ENCODE measurements at places on chromosomes 4 and X. TPM values are rescaled to one million over a fixed set of nuclear protein-coding genes. Genes with fewer than 3 reads are reported as not detected.

TMEM271 gene
- not detected for total RNA-seq

ARMCX6 gene
- total RNA-seq: 30.3 TPM

GRID2 gene
- total RNA-seq: under 0.01 TPM

TBX22 gene
- not detected for total RNA-seq

IL2RG gene
- not detected for total RNA-seq

RPS6KA6 gene
- total RNA-seq: 4.0 TPM

FHDC1 gene
- total RNA-seq: 0.65 TPM

DDX53 gene
- not detected for total RNA-seq

SPANXA2 gene
- total RNA-seq: not detected

COL25A1 gene
- 4.1 TPM for total RNA-seq

GSX2 gene
- total RNA-seq: not detected

ARMCX4 gene
- 7.5 TPM for total RNA-seq

MAGEB2 gene
- not detected for total RNA-seq

DCLK2 gene
- total RNA-seq: 10.9 TPM

HS6ST2 gene
- 0.16 TPM for total RNA-seq

GBA3 gene
- total RNA-seq: not detected

PDGFRA gene
- total RNA-seq: 519 TPM

RAB33A gene
- 0.49 TPM for total RNA-seq

P2RY10 gene
- total RNA-seq: not detected

EFHC2 gene
- total RNA-seq: 1.5 TPM

MAGEB6B gene
- total RNA-seq: not detected

CITED1 gene
- total RNA-seq: 0.97 TPM

CSAG3 gene
- total RNA-seq: not detected

TIMM8A gene
- 2.7 TPM for total RNA-seq

SYNPO2 gene
- 68.6 TPM for total RNA-seq

CENPVL2 gene
- total RNA-seq: not detected

CFAP299 gene
- 1.6 TPM for total RNA-seq

UCHL1 gene
- 241 TPM for total RNA-seq

NPFFR2 gene
- total RNA-seq: not detected

KCNIP4 gene
- total RNA-seq: not detected

CT45A1 gene
- not detected for total RNA-seq

FHIP1A gene
- 0.85 TPM for total RNA-seq

AMBN gene
- not detected for total RNA-seq

CCKAR gene
- not detected for total RNA-seq

POU3F4 gene
- not detected for total RNA-seq

ABCG2 gene
- 0.49 TPM for total RNA-seq

TENT5D gene
- total RNA-seq: not detected

SPON2 gene
- total RNA-seq: 238 TPM

PABPC1L2A gene
- total RNA-seq: not detected

SLC9B1 gene
- 0.61 TPM for total RNA-seq

GUCY1B1 gene
- 5.5 TPM for total RNA-seq

ATP1B4 gene
- total RNA-seq: not detected

LPAR4 gene
- 4.7 TPM for total RNA-seq

FAM9B gene
- not detected for total RNA-seq

CNKSR2 gene
- 4.3 TPM for total RNA-seq

MAGEB1 gene
- not detected for total RNA-seq

BRS3 gene
- not detected for total RNA-seq

STOX2 gene
- total RNA-seq: 0.49 TPM

AFF2 gene
- total RNA-seq: 0.97 TPM

Measured in hair follicle dermal papilla cell (primary cell).